Cerebellar cortex (tissue), 1 donor: ENCODE measurements at places on chromosomes 3 and 15.

GRCh38 chr15:100263721-100264455, 77.9 kb downstream of the ADAMTS17 start:
- DNase-seq: no peak

DNA sequence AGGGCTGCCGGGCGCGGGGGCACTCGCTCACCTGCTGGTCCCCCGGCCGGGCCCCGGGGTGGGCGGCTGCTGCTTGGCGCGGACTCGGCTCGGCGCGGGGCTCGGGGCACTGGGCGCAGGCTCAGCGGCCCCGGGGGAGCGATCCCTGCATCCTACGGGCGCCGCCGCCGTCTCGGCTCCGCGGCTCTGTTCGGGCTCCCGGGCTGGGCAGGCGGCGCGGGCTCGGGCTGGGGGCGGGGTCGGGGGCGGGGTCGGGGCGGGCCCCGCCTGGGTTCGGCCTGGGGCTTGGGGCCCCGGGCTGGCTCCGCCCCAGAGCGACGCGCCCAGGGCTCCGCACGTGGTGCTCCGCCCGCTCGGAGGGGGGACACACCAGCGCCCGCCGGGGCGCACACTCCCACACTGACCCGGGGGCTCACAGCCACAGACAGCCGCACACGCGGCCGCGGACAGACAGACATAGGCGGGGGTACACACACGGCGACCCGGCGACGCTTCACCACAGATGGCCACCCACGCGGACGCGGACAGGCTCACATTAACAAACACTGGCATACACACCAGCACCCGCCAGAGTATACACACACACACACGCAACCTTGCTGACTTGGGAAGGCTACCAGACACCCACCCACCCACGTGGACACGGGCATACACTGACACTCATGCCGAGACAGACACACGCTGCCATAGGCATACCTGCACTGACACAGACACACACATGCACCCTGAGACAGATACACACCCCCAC, at the start of gene SCN5A:
Gene SCN5A (minus strand): TSS at position 188 of the 748 bp plus-strand sequence. CDS start 16,380 bp downstream, outside the sequence.
- DNase-seq: no peak

GRCh38 chr3:193917158-193917557, 218.8 kb upstream of the HES1 start:
- DNase-seq: no peak

DNA sequence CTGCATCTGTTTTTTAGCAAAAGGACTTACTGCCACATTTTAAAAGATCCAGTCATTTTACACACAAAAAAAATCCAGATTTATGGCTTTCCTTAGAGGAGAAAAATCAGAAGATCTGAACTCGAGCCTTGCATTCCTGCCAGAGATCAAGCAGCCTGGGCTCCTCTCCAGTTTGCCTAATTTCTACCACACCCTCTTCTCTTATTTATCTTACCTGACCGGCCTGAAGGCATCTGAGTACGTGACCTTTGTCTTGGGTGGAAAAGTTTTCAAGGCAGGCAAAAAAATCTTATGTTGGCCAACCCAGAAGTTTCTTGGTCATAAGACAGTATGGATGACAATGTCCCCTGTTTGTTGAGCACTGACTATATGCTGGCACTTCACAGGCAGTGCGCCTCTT, 60.3 kb downstream of the CHRD start:
- no peak for DNase-seq

DNA sequence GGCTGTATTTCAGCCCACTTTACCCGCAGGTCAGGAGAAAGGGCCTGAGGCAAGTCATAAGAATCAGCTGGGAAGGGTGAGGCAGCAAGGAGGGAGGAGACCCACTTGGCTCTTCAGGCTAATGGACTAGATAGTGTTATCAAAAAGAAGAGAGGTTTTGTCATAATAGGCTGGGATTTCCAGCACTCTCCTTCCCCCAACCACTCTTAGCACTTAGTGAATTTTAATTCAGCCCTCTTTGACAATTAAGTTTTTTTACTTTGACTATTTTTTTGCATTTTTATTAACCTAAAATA, 771 bp downstream of the MPI start:
- no peak for DNase-seq

- DNase-seq: no peak
Measured at GRCh38 chr3:43559961-43560360, 61.9 kb downstream of the ANO10 start.

DNA sequence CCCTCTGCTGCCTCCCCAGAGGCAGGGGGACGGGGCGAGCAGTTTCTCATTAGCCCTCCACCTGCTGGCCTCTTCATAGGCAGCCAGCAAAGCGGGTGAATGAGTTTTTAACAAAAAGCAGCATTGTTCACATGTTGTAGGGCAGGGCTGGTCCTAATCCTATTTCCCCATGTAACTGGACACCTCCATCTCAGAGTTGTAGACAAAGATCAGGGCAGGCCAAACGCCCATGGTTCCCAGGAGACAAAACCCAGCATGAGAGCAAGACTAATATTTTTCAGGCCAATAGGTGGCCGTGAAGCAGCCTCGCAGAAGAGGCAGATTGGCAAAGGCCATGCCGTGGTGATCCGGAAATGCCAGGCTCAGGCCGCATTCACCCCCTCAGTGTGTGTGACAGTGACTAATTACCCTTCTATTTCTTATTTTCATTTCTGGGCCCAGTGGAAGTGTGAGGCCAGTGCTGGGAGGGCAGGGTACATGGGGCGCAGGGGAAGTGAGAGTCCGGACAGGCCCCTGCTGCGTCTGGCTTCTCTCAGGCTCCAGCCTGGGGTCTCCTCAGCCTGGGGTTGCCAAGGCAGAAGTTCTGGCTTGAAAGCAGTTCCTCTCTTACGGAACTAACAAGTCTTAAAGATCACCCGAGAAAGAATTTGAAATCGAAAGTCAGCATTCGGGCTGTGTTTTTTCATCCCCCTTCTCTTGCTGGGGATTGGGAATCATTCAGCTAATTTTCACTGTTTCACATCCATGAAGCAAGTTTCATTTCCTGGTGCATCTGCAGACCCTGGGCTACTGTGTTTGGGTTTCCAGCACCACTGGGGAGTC, 64.8 kb downstream of the BOC start:
- no peak for DNase-seq

- DNase-seq: no peak
Measured at GRCh38 chr3:127224118-127224517, 31.2 kb downstream of the PRR23E start.

DNA sequence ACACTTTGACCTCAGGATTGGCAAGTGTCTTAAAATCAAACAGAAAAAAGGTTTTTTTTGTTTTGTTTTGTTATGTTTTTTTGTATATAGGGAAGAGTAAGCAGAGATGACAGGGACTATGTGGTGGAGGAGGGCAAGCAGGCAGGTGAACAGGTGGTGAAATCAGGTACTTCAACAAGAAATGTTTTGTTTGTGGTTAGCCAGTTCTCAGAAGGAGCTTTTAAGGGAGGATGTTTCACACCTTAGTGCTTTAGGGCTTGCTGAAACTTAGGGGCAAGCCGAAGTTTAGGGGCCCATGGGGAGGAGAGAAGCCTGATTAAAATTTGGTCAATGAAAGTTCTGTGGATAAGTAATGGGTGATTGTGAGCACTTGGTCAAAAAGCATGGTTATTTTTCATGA, 370.7 kb upstream of the SLCO3A1 start:
- DNase-seq: no peak

GRCh38 chr3:156378871-156379270, 176.0 kb downstream of the SSR3 start:
- no peak for DNase-seq

DNA sequence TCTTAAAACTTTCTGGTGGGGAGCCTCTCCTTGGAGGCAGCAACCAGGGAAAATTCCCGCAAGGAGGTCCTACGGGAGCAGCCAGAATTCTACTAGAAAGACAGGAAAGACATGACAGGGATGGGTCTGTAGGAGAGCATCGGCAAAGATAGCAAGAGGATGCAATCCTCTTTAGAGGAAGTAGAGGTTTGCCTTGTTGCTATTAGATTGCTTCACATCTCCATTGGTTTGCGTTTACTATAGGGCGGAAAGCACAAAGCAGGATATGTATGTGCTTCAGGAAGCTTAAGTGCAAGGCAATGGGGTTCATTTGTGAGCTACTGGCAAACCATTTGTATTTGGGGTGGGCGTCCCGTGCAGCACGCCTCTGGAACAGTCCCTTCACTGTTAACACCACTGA, 193.0 kb downstream of the RORA start:
- no peak for DNase-seq

DNA sequence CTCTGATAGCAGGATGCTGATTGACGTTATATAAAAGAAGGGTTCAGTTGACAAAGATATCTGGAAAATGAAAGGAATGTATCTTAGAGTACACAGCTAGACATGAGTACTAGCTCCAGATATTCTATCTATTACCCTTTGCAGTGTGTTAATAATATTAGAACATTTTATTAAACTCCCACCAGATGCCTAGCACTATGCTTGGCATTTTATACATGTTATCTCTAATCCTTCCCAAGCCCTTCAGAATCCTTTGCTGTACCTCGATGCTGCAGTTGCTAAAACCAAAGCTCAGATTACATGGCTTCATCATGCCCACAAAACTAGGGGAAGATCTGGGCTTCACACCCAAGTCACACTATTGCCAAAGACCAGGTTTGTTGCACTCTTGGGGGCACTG, 350.1 kb upstream of the AZI2 start:
- no peak for DNase-seq

GRCh38 chr3:12817343-12817710, 20.8 kb downstream of the CAND2 start:
- no peak for DNase-seq

GRCh38 chr3:73611176-73611575, 13.6 kb downstream of the PDZRN3 start:
- DNase-seq: no peak

DNA sequence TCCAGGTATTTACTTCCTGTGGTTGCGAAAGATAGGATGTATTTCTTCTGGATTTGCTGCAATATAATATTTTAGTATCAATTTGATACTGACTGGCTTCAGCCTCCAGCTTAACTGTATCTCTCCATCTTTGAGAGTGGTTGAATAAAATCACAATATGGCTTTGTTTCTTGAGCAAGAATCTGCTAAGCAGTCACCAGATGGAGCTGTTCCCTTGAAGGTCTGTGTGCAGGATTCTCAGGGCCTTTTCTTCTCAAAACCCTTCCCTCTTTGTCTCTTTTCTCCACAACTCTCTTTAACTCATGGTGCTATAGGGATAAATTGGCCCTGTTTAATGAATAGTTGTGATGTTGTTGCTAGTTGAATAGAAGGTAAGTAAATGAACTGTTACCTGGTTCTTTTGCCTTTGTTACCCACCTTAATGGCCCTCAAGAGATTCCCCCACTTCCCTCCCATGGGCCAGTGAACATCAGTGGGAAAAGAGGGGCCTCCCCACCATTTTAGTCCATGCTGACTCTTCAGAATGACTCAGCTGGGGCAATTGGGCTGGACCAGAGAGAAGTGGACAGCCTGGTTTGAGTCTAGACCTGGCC, 34.8 kb upstream of the RAB6B start:
- peak; percentile 78 for DNase-seq

DNA sequence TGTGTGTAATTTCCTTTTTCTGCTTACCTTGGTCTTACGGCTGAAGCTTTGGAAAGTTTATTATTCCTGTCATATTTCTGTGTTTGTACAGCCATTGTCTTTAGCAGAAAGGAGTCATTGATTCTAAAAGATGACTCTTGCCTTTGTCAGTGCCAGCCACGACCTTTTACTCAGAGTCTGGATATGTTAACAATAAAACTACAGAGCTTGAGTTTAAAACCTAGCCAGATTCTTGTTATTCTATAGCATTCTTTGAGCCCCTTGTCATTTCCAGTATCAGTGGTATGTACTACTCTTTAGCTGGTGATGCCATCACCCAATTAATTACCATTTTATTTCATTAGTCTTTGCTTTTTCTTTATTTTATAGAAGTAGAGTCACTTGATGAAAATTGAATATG, 142.4 kb downstream of the TCF12 start:
- DNase-seq: no peak

DNA sequence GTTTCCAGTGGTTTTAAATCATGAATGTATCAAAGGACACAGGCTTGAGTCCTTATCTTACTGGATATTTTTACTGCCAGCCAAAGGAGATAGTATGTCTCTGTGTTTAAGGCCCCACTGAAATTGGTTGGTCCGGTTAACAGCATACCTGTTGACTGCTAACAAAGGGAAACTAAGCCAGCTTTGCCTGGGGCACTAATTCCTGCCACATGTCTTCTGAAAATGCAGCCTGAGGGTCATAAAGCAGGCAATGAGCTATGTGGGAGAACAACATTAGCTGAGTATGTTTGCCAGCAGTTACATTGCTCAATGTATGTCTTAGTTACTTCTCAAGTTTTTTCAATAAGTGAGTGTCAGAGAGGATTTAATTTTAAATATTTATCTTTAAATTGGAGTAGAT, 12.4 kb downstream of the PLS1 start:
- DNase-seq: no peak

- DNase-seq: no peak
Measured at GRCh38 chr3:110069761-110070160, 732.4 kb upstream of the DPPA4 start.

- no peak for DNase-seq
Measured at GRCh38 chr15:56440214-56440770, 24.6 kb downstream of the MNS1 start.

GRCh38 chr3:107976202-107976800, 114.5 kb downstream of the CD47 start:
- DNase-seq: peak; percentile 63

DNA sequence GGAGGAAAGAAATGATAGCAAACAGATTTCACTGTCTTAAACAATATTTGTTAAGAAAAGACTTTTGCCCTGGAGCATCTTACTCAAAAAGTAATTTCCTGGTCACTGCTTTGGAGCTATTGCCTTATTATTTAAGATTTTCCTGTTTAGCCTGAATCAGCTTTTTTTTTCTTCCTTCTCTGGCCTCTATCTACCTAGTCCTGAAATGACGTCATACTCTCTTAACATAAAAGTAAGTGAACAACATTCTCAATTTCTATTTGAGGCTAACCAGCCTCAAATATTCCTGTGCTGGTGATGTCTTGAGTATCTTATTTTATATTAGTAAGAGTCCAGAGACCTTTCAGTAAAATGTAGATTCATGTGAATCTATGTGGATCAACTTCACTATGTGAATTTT, 221.9 kb upstream of the ALCAM start:
- no peak for DNase-seq

- DNase-seq: no peak
Measured at GRCh38 chr3:66803721-66804695, 194.1 kb upstream of the KBTBD8 start.

DNA sequence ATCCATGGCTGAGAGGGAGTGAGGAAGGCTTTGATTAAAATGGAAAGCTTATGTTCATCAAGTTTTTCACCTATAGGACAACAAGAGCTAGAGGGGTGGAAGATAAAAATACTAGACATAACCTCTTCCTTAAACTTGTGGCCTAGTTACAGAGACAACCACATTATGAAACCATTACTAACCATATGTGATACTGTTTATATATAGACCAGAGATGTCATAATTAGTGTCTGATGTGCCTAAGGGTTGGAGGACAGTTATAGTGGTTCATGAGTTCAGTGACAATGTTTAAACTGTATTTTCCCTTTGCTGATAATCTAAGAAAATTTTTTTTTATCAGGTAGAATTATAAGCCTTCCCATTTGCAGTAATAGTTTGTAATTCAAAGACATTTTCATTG, 23.7 kb downstream of the PHLDB2 start:
- no peak for DNase-seq
